ENCODE measurements at places on chromosomes 12 and 14.

DNA sequence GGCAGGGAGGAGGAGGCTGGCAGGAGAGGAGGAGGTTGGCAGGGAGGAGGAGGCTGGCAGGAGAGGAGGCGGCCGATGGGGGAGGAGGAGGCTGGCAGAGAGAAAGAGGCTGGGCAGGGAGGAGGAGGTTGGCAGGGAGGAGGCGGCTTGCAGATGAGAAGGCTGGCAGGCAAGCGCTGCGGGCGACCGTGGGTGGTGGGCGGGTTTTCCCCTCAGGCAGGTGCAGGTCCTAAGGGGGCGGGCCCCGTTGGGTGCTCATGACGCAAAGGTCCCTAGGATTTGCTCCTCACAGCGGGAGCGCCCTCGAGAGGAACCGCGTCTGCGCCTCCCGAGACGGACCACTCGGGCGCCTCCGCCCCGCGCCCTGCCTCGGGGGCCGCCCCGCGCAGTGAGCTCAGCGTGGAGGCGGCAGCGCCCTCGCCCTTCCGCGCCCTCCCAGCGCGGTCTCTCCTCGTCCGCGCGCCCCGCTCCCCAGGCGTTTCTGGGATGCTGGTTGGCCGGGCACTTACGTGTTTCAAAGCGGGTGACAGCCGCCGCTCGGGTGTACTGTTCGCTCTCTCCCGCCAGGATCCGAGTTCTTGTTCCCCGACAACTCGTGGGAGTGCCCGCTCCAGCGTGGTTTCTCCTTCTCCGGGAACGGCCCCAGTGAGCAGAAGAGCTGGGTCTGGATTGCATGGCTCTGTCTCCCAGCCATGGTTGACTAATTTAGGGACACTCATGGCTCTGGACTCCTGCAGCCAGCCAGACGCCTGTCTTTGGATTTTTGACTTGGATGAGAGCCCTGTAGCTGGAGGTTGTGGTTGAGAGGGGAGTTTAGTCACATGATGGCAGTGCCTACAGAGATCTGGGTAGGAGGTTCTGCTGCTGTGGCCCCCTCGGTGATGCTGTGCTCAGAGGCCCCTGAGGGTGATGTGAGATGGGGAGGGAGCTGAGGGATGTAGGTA lies 64.1 kb upstream of the PPP4R3A start:
- no peak for DNase-seq

DNA sequence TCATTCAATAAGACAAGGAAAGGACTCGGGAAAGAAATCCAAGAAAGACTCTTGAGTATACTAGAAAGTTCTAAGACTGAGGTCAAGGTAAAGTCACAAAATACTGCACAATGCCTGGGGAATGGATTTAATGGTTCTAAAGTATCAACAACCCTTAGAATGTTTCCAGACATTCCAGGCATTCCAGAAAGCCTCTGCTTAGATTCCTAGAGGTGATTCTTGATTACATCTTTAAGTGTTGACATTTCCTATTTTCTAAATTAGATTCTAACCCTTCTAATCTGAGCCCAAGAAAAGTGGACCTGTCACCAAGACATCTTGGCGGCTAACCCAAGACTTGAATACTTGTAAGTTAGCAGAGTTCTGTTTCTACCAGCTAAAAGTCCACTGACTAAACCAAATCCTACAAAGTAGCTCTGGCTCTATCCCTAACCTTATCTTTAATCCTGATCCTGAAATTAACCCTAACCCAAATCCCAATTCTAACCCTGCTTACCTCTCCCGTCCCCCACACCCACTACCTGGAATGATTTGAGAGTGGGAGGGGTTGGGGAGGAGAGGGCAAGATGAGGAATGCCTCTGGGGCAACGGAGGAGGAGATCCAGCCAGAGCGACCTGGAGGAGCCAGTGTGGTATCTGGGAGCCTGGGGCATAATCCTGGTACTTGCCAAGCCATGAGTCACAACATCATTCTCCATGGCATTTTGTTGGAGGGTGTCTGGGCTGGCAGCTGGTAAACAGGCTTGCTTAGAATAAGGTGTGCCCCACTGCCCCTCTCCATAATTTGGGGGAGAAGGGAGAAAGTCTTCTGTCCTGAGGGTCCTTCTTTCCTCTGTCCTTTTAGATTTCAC lies 93.4 kb upstream of the HOXC13 start:
- DNase-seq = no peak

- no peak for DNase-seq
Observed at GRCh38 chr14:54472315-54472714, 16.5 kb downstream of the GMFB start.

DNA sequence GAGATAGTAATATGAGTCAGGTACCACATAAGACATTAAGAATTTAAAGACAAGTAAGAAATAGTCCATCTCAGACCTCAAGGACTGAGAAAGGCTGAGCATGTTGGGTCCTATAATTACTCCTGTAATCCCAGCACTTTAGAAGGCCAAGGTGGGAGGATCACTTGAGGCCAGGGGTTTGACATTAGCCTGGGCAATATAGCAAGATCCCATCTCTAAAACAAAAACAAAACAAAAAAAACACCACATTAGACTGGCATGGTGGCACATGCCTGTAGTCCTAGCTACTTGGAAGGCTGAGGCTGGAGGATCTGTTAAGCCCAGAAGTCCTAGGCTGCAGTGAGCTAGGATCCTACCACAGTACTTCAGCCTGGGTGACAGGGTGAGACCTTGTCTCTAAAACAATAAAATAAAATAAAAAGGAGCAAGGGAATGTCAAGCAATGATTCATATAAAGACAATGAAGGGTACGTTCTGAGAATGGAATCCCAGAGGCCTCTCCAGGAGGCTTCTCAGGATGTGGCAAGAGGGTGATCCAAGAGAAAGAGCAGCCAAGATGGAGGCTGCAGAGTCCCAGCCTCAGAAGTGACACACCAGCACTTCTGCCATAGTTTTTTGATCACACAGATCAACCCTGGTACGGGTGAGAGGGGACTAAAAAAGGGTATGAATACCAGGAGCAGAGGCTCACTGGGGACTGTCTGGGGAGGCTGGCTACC lies 206.4 kb downstream of the CRADD start:
- no peak for DNase-seq

GRCh38 chr14:24840204-24840893 lies 206.4 kb upstream of the GZMB start:
- no peak for DNase-seq

- no peak for DNase-seq
Observed at GRCh38 chr12:114955414-114956014, 271.5 kb upstream of the TBX3 start.

DNA sequence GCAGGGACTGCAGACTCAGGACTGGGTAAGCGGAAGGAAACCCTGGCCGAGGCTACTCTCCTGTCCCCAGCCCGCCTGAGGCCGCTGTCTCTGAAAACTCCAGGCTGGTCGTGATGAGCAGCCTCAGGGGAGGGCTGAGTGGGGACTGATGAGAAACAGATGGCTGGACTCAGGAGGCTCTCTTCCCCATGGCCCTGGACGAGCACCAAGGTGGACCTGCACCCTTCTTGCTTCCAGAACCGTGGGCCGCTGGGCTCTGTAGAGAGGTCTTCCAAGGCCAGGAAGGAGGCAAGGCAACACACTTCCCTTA lies 1.1 kb downstream of the TEX22 start:
- no peak for DNase-seq

GRCh38 chr12:113369391-113369985 lies 11.1 kb downstream of the PLBD2 start:
- no peak for DNase-seq

DNA sequence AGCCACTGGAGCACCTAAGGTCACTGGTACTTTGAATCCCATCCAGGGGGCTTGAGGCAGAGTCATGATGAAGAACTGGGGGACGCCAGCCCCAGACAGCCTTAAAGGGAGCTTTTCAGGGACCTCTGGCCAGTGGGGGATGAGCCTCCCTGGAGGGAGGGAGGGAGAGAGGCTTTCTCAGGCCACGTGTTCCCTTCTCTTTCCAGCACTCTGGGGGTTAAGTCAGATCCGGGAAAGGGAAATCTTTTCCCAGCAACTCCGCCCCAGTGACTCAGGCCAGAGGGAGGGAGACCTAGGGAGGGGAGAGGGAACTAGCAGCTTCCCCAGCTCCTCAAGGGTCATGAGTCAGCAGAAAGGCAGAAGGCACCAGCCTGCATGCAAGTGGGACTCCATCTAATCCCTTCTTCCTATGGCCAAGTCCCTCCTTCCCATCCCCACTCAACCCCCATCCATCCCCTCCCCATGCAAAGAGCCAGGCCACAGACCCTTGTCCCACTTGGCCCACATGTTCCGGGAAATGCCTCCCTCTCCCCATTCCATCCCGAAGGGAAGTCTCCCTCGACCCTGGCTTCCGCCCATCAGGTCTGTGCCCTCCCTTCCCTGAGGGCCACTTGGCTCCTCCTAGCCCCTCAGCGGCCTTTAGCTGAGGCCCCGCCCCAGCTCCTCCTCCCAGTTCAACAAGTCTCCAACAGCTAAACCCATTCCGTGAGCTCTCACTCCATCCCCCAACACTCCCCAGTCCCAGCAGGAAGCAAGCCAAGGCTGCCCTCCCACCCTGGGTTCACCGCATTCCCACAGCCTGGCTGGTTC lies 5.6 kb downstream of the TNFRSF1A start:
- peak; percentile 93 for DNase-seq

DNA sequence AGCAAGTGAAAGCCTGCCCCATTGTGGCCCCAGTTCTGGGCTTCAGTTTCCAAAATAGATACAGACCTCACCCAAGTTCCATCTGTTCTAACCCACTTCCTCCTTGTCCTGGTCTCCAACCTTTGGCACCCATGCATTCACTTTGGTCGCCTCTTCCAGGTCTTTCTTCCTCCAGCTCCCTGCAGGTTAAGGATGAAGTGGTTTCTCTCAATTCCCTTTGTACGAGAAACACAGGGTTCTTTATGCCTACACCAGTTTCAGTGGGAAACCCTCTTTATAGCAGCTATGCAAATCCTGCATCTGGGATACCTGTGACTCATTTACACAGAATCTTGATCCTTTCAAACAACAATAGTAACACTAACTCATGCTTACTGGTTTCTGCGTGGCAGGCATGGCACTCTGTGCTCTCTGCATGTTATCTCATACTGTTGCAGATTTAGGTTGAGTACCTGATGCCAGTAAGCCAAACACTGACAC lies 110.6 kb upstream of the AMIGO2 start:
- DNase-seq = no peak

DNA sequence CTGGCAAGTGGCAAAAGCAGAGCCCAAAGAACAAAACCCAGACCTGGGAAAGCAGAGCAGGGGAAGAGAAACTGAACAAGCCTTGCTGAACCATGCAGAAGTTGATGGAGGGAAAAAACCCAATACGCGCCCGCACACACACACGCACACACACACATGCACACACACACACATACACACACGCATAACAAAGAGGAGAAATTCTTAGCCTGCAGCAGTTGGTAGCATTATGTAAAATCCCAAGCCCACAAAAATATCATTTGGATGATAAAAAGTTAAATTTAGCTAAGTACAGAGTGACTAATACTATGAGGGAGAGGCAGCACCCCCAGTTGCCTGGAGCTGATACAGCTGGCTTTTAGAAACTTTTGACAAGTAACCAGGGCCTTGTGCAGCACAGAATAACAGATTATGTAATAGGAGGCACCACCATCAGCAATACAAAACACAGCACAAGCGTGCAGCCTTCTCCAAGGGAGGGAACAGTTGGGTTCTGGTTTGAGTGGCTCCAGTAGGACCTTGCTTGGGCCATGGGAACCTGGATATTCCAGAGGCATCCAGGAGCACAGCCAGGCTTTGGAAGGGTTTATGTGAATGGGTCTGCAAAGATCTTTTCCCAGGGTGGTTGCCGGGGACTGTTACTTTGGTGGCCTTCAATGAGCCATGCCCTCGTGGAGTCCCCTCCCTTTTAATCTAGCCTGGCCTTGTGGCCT lies 35.3 kb downstream of the PITPNM2 start:
- no peak for DNase-seq

DNA sequence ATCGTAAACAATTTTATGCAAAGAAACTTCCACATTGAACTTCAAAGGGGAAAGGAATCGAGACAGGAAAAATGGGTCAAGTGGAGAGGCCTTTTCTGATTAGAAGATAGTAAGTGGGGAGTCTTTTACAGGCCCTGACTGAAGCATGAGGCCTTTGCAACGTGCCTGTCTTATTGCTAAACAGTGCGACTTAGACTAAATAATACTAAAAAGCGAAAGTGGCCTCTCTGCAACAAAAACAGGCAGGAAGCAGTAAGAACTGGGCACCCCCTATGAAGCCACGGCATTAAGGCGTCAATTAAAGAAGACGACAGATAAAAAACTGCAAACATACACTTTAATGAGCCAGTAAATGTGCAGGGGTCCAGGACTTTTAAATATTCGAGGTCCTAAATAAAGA lies 283.4 kb upstream of the GRIP1 start:
- no peak for DNase-seq

DNA sequence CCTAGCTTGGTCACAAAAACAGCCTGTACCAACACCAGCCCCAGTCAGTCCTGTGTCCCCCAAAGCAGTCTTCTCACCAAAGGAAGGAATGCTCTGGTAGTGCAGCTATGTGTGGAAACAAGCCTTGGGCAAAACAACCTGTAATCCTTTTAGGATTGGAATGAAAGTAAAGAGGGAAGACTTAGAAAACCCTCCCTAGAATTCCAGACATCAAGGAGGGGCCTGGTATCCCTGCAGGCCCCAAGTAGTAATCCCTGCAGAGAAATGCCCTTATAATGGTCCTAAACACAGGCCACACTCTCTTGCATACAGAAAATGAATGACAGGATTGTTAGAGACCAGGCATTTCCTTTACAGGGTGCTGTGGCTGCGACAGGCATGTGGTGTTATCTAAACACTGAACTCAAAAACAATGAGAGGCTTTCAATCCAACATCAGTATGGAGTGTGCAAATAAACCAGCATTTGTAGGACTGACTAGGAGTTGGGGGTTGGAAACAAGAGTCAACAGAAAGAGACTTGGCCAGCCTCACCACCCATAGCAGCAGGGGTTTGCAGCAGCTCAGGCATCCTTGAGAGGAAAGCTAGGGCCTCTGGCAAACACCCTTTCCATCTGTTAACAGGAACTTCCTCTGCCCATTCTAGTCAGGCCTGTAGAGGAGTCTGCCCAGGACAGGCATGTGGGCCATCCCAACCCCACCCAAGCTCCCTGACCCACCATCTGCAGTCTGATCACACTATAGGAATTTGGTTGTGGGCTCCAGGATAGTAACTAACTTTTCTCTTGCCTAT lies 59.1 kb downstream of the DCAF5 start:
- peak; percentile 14 for DNase-seq

- DNase-seq = no peak
Observed at GRCh38 chr12:13718271-13718670, 263.1 kb downstream of the GRIN2B start.

- no peak for DNase-seq
Observed at GRCh38 chr12:105013892-105014291, 27.8 kb downstream of the NOPCHAP1 start.

DNA sequence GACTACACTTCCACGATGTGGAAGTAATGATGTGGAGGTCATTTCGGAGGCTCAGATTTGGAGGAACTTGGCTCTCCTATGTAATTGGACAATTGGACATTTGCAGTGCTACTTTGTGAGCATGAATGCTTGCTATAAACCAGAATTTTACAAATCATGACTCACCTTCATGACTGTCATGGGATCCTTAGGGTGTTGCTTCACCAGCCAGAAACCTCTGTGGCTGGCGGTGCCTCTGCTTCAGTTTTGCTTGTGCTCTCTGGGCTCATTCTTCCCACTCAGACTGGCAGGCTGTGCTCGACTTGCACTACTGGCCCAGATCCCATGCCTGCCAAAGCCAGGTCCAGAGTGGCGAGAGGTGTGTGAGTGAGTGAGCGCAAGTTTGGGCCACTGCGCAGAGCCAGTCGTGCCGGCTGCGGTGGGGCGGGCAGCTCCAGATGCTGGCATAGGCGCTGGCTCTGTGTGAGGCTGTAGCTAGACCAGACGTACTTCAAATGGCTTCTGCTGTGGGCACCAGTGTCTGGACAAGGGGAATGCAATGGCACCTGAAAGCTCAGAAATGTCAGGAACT lies 387.8 kb downstream of the AEBP2 start:
- no peak for DNase-seq

- DNase-seq = no peak
Observed at GRCh38 chr12:102691773-102692555, 211.6 kb upstream of the IGF1 start.
